ENCODE measurements at places on chromosomes 4 and X.

GRCh38 chr4:148077581-148077980 lies 345.7 kb downstream of the ARHGAP10 start:
- DNase-seq: no peak

DNA sequence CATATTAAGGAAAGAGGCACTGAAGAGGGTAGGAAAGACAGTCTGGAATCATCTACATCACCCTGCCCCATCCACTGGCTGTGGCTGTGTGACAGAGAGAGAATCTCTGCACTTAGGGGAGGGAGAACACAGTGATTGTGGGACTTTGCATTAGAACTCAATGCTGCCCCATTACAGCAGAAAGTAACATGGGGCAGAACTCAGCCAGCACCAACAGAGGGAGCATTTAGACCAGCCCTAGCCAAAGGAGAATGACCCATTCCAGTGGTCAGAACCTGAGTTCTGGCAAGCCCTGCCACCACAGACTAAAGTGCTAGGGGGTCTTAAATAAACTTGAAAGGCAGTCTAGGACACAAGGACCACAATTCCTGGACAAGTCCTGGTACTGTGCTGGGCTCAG lies 37.9 kb downstream of the ZNF330 start:
- DNase-seq: no peak

DNA sequence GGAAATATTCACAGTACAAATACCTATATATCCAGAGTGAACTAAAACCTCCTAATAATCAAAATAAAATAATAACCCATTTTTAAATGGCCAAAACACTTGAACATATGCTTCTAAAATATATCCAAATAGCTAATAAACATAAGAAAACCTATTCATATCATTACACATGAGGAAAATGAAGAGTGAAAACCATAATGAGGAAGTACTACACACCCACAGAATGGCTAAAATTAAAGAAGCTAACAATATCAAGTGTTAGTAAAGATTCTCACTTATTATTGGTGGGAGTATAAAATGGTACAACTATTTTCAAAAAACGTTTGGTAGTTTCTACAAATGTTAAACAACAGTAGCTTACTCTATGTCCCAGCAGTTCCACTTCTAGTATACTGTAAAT lies 92.1 kb downstream of the KLHL13 start:
- no peak for DNase-seq

- DNase-seq: no peak
Observed at GRCh38 chr4:40173470-40173875, 23.4 kb upstream of the RHOH start.

DNA sequence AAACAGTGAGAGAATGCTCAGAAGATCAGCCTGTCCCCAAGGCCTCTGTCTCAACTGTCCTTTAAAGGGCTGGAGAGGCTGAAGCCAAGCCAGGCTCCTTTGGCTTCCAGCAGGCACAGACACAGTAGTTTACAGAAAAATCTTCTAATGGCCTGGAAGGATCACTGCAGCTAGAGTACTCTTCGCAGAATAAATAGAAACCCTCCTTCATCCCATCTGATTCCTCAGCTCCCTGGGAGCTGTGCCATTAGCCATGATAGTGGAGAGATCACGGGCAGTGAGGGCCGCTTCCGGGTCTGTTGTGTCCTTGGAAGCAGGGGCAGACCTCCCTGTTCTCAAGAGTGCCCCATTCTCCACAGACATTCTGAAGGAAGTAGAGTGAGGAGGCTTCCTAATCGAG lies 63.1 kb downstream of the CCNI start:
- no peak for DNase-seq

GRCh38 chr4:33029976-33030375 lies 2309.8 kb downstream of the PCDH7 start:
- no peak for DNase-seq

- DNase-seq: no peak
Observed at GRCh38 chrX:74519870-74520269, 94.6 kb downstream of the RLIM start.

- no peak for DNase-seq
Observed at GRCh38 chr4:5815641-5816040, 77.2 kb downstream of the CRMP1 start.

- no peak for DNase-seq
Observed at GRCh38 chrX:72492499-72492898, 80.1 kb downstream of the HDAC8 start.

DNA sequence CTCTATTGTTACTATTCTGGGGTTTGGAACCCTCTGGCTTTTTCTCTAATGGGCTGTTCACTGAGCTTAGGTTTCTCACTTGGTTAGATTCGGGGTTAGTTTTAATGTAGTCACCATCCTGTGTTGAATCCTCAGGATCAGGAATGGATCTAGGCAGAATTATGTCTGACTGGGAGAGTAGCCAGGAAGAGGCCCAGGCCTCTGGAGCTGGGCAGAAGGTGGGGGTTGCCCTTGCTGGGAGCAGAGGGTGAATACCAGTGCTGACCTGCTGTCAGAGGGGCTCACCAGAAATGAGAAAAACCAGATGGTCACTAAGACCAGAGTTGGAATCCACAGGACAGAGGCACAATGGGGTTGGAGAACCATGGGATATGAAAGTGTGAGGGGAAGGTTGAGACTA lies 126.6 kb upstream of the SLC4A4 start:
- DNase-seq: no peak

DNA sequence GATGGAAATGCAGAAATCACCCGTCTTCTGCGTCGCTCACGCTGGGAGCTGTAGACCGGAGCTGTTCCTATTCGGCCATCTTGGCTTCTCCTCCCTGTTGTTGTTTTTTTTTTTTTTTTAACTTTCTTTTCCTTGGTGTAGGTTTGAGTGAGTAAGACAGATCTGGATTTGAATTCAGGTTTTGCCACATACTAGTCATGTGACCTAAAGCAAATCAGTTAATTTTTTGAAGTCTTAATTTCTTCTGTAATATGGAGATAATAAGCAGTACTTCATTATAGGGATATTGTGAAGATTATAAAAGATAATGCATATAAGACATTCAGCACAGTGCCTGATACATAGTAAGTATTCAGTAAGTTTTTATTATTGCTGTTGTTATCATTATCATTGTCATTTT lies 41.5 kb upstream of the BRS3 start:
- no peak for DNase-seq

GRCh38 chr4:40719008-40719623 lies 30.6 kb upstream of the NSUN7 start:
- DNase-seq: no peak

GRCh38 chrX:16664626-16665025 lies 14.7 kb downstream of the S100G start:
- DNase-seq: no peak

DNA sequence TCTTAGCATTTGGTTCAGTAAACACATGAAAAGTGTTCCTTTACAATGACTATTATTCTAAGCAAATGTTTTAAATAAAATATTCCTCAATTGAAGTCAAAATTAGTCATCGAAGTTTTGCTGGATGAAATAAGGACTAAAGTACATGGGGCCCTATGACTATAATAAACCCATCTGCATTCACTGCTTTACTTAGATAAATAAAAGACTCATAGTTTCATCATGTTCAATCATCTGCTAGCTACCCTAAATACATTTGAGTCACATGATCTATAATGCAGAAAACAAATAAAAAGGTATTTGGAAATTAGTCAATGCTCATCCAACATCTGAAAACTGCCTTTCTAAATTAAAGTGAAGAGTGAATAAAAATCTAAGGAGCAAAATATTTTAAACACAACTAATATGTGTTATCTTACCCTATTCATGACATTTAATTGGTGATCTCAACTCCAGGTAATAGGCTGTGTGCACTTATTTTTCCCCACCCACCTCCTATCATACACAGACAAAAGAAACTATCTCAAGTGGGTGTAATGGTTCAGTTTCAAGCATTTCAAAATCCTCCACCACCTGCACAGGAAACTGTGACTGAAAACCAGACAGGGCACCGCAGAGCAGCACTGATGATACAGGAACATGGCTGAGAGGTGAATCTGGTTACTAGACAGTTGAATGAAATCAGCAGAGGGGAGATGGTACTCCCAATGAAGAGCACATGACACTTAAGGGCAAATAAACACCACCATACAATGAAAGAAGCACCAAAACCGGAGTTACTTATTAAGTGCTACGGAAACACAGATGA lies 78.6 kb downstream of the CAMK2D start:
- no peak for DNase-seq

GRCh38 chr4:110367156-110367555 lies 108.8 kb upstream of the ENPEP start:
- DNase-seq: no peak

GRCh38 chrX:24002792-24003191 lies 24.2 kb downstream of the KLHL15 start:
- no peak for DNase-seq

DNA sequence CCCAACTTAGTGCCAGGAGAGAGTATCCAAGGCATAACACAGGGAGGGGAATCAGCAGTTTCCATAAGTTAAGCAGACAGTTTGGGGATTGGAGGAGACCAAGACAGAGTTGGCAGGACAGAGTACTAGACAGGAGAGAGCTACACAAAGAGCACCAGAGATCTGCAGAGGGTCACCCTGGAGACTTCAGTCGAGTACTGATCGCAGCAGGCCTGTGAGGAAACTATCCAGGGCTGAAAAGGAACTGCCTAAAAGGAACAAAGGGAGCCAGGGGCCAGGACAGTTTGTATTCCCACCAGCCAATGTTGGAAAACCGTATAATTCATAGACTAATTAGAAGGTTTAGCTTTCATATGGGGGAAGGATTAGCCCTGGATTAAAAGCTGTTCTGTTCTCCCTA lies 80.6 kb upstream of the ENPP6 start:
- no peak for DNase-seq

- DNase-seq: no peak
Observed at GRCh38 chr4:824461-825062, 1.4 kb downstream of the CPLX1 start.

DNA sequence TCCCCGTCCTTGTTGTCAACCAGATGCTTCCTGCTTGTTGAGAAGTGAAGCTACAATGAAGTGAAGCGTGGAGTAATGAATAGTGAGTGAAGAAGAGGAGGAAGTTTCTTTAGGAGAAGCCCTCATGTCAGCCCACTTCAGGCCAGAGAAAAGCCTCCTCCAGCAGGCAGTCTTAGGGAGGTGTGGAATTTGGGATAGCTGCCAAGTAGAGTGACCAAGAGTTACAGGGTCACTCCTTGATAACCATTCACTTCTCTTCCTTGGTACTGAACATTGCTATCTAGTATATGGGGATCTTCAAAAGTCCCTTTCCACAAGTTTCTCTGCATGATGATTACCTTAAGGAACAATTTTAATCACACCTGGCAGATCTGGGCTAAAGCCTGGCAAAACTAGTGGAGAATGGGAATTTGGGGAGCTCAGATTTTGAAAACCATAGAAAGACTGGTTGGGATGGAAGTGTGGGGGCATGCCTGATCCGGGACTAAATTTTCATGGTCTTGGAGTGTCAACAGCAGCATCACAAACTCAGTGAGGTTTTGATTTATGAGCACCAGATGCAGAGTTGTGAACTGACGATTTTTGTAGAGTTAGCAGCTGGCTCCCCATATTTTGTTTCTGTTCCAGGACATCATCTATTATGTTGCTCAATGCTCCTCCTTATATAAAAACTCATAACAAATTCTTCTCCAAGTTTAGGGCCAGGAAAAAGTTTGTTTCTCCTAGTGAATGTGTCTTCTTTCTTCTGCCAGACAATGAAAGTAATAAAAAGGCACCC lies 53.1 kb downstream of the IGSF1 start:
- no peak for DNase-seq

GRCh38 chr4:41865981-41866798 lies 69.0 kb upstream of the TMEM33 start:
- DNase-seq: no peak

DNA sequence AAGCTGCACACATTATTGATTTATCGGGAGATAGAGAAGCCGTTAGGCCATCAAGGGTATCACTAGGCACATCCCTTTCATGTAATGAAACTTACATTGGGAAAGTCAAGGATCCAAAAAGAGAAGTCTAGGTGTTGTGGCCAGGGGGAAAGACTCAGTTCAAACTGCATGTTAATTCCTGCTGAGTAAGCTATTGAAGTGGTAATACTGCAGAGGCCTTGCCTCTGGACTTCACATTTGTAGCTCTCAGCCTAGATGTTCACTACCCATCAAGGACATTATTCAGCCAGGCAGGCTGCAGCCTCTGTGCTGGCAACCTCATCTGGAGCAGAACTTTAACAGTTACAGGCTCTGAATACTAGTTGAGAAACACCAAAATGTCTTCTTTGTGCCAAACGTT lies 2094.5 kb upstream of the AGA start:
- DNase-seq: no peak

DNA sequence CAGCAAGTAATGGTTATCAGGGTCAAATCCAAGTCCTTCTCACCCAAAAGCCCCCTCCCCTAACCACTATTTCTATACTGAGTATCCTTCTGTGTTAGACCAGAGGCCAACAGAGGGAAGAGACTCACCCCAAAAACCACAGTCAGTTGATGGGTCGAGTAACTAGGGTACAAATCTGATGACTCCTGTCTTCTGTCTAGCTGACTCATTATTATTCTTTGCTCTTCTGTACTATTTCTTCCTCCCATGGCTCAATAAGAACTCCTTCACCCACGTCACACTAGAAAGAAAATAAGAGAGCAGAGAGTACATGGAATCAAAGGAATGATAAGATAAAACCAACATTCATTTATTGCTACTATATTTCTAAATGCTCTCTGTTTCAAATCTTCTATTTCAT lies 2.0 kb downstream of the RAB40A start:
- DNase-seq: no peak

DNA sequence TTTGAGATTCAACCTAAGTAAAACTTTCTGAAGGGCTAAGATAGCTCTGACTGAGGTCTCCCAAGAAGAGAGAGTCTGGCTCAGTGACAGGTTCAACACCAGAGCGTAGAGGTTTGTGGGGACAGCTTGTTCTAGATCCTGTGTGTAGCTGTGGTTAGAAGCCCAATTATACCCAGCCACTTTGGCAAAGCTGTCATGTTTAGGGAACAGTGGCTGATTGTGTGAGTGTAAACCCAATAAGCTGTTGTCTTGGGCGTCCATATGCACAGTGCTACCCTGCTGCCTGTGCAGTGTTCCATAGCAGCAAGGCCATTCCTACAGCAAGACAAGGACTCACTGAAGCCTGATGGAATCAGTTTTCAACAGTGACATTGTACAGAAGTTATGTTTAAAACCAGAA lies 11.2 kb upstream of the SCRG1 start:
- no peak for DNase-seq
